Pericardium fibroblast (primary cell): ENCODE measurements at places on chromosomes 11 and 22. TPM values are rescaled to one million over a fixed set of nuclear protein-coding genes. Genes with fewer than 3 reads are reported as not detected.

The SAA1 gene
- 0.34 and 15.5 TPM in 2 replicates for total RNA-seq

The TEAD1 gene
- total RNA-seq = 61.5 and 101 TPM in 2 replicates

The ANO3 gene
- 0.34 and 0.58 TPM in 2 replicates for total RNA-seq

The EHF gene
- total RNA-seq = 0.09 TPM in 1 of 2 replicates, not detected in the other

The HBE1 gene
- not detected in 2 replicates for total RNA-seq

The PAX6 gene
- not detected in 2 replicates for total RNA-seq

The TMEM138 gene
- 32.8 and 42.8 TPM in 2 replicates for total RNA-seq

The DGAT2 gene
- total RNA-seq = 0.70 and 8.5 TPM in 2 replicates

The RIMBP3B gene
- 0.09 and 0.23 TPM in 2 replicates for total RNA-seq
